ENCODE measurements at places on chromosomes 3 and 15. TPM values are rescaled to one million over a fixed set of nuclear protein-coding genes. Genes with fewer than 3 reads are reported as not detected.

- DNase-seq = no peak
Measured at GRCh38 chr15:70722266-70723121, 40.9 kb downstream of the UACA start.

- DNase-seq = no peak
Measured at GRCh38 chr3:42680806-42681205, 4.5 kb upstream of the KLHL40 start.

HRG gene
- total RNA-seq = not detected

RBP2 gene
- not detected for total RNA-seq

DNA sequence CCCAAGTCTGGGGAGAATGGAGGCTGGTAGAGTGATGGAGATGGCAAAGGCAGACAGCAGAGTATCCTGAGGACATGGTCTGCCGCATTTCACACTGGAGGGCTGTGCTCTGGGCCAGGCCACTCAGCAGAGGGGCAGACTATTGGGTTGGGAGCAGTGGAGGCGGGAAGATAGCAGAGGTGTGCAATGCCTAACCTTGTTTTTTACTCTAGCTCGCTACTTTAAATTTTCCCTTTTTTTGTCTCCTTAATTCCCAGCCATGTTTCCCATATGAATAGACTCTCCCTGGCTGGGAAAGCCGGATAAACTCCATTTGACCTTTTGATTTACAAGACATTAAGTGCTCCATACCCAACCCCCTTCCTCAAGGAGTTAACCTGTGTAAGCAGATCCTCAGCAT, 33.5 kb upstream of the ST6GAL1 start:
- no peak for DNase-seq

C3orf85 gene
- not detected for total RNA-seq

DNA sequence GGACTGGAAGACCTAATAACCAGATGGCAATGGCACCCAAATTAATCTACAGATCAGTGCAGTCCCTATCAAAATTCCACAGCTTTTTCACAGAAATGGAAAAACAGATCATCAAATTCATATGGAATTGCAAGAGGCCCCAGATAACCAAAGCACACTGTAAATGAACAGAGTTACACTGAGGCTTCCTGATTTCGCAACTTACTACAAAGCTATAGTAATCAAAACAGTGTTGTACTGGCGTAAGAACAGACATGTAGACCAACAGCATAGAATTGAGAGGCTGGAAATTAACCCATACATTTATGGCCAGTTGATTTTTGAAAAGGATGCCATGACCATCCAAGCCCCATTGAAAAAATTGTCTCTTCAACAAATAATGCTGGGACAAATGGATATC, 16.2 kb downstream of the XPC start:
- no peak for DNase-seq

DNA sequence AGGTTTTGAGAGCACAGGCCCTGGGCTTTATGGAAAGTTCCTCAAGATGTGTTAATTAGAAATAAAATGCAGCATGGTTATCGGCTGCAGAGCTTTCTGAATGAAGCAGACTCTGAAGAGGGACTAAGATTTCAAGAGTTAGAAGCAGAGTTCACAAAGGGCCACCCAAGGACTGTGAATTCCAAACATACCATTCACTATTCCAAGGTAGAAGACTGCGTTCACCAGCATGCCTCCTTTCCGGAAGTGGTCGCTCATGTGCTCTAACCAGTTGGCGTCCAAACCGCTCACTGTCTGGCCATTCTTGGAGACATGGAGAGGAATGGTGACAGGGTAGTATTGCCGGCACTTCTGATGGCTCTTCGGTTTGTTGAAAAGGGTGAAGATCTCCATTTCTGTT, 104.9 kb downstream of the OXNAD1 start:
- no peak for DNase-seq

All from MG63 (cell line).